ENCODE measurements at places on chromosomes 11 and 22. TPM values are rescaled to one million over a fixed set of nuclear protein-coding genes. Genes with fewer than 3 reads are reported as not detected.

Gene TNKS1BP1
- 90.4 TPM for total RNA-seq

Gene APOA4
- not detected for total RNA-seq

Gene LDLRAD3
- 5.0 TPM for total RNA-seq

Gene CHRM4
- total RNA-seq: not detected

Gene RCOR2
- total RNA-seq: 2.0 TPM

Gene IL10RA
- 0.50 TPM for total RNA-seq

Gene NLRP14
- total RNA-seq: 0.50 TPM

All from uterine smooth muscle cell (primary cell).